Activated T-helper 1 cell treated with anti-CD3 and anti-CD28 coated beads, Interleukin-12 subunit alpha, Interleukin-12 subunit beta, Interleukin-2, Interleukin-4 antibody, amounts not matched to agents 30 ng/mL and 10 ng/mL and 1 ng/mL, durations not matched to agents 14 hours and 24 hours and 36 hours (primary cell): ENCODE measurements at places on chromosomes 12 and 14.

GRCh38 chr14:22333422-22334274 lies 255.4 kb downstream of the DAD1 start:
- no peak for DNase-seq

GRCh38 chr12:130160306-130160705 lies 2.0 kb upstream of the FZD10 start:
- DNase-seq = no peak

DNA sequence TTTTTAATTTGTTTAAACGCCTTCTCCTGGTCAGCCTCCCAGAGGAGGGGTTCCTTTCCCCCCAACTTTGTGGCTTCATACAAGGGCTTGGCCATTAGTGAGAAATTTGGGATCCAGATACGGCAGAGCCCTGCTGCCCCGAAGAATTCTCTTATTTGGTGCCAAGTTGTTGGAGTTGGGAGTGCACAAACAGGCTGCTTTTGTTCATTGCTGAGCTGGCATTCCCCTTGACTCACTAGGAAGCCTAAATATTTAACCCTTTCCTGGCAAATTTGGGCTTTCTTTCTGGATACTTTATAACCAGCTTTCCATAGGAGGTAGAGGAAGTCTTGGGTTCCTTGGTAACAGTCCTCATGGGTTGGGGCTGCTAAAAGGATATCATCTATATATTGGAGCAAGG lies 10.3 kb upstream of the ADAM21 start:
- no peak for DNase-seq

DNA sequence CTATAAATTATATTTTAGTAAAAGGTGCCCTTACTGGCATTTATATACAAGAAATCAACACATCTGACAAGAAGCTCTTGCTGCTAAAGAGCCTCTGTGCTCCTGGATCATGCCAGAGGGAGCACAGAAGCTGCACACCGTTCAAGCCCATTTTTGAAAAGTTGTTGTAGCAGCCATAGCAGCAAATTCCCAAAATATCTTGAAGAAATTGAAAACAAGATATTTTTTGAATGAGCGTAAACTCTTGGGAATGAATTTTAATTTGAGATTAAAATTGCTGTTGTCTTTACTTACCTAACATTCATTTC lies 540 bp upstream of the CLEC2D start:
- DNase-seq = no peak

DNA sequence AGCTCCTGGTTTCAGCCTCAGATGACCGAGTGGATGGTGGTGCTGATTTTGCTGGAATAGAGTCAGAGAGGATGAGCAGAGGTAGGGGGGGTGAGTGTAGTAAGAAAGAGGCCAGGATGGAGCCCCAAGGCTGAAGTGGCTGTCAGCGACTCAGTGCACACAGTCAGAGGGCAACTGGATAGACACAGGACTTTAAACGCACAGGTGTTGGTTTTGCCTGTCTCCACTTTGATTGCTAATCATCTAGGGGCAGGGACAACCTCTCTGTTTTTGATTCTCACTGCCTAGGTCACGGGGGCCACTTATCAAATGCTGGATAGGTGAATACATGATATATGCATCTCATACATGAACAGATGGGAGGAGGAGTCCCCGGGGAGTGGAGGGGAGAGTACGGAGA lies 99.5 kb downstream of the EGLN3 start:
- no peak for DNase-seq
